ENCODE measurements at places on chromosomes 4 and X. TPM values are rescaled to one million over a fixed set of nuclear protein-coding genes. Genes with fewer than 3 reads are reported as not detected.

Gene PSAPL1
- not detected for polyA plus RNA-seq

Gene FAM149A
- polyA plus RNA-seq: 7.9 TPM

Gene AFF1
- polyA plus RNA-seq: 63.4 TPM

Gene GYPA
- polyA plus RNA-seq: not detected

Gene HTR2C
- not detected for polyA plus RNA-seq

Gene CFP
- polyA plus RNA-seq: 4.7 TPM

Gene UGT2A1
- not detected for polyA plus RNA-seq

Gene GCNA
- polyA plus RNA-seq: 0.81 TPM

Gene TET2
- polyA plus RNA-seq: 3.3 TPM

Gene ADGRG2
- polyA plus RNA-seq: 0.59 TPM

Gene EDNRA
- 21.9 TPM for polyA plus RNA-seq

Gene ETDB
- not detected for polyA plus RNA-seq

Gene KDR
- 10.5 TPM for polyA plus RNA-seq

Gene SMARCA5
- polyA plus RNA-seq: 14.9 TPM

Measured in right cardiac atrium (tissue), 5 donors.